ENCODE measurements at places on chromosomes 6 and 20.
A peak's percentile ranks its signal among the peaks of the same experiment; 100 is the strongest.

GRCh38 chr20:1205802-1206201, 2.5 kb downstream of the C20orf202 start:
- no peak for DNase-seq

GRCh38 chr20:15318682-15319081, 981.3 kb upstream of the FLRT3 start:
- no peak for DNase-seq

DNA sequence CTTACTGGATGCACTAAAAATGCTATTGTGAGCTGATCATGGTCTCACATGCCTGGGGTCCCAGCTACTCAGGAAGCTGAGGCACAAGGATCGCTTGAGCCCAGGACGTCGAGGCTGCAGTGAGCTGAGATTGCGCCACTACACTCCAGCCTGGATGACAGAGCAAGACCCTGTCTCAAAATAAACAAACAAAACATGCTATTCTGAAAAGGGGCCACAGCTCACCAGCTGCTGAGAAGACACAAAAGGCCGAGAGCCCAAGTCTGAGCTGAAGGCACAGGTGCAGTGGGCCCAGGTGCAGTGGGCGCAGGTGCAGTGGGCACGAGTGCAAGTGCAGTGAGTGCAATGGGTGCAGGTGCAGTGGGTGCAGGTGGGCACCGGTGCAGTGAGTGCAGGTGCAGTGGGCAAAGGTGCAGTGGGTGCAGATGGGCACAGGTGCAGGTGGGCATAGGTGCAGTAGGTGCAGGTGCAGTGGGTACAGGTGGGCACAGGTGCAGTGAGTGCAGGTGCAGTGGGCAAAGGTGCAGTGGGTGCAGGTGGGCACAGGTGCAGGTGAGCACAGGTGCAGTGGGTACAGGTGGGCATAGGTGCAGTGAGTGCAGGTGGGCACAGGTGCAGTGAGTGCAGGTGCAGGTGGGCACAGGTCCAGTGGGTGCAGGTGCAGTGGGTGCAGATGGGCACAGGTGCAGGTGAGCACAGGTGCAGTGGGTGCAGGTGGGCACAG, 16.0 kb downstream of the ZBTB46 start:
- no peak for DNase-seq

- peak; percentile 60 for DNase-seq
These were observed 653.6 kb upstream of the FLRT3 start for GRCh38 chr20:14991023-14991422.

DNA sequence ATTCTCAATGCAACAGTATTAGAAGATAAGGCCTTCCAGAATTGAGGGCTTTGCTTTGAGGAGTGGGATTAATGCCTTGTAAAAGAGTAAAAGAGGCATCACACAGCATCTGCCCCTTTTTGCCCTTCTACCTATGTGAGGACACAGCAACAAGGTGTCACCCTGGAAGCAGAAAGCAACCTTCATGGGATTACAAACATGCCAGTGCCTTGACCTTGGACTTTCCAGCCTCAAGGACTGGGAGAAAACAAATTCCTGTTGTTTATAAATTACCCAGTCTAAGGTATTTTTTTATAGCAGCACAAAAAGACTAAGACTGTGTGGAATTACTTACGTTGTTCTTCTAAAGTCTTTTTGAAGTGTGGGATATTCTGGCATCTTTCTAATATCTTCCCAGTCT, 150.0 kb upstream of the SLC22A16 start:
- DNase-seq: no peak

GRCh38 chr6:135449246-135449645, 48.3 kb downstream of the AHI1 start:
- DNase-seq: no peak

DNA sequence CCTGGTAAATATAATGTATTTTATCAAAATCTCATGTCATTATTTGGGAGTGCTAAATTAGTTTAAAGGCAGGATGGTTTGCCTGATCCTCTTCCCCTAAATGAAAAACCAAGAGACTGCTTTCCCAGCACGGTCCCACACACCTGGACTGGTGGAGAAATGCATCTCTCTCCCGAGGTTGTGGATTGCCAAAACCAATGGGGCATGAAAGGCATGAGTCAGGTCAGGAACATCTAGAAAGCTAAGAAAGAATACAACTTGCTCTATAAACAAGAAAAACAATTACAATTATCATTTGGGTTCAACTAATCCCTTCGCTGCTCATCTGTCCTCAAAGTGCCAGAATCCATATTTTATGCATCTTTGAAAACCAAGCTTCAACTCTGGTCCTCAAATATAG, 308.3 kb upstream of the IRAK1BP1 start:
- DNase-seq: no peak

GRCh38 chr6:35948725-35949124, 27.8 kb upstream of the SRPK1 start:
- no peak for DNase-seq

- DNase-seq: no peak
These were observed 54.3 kb downstream of the TAF4 start for GRCh38 chr20:62011403-62011790.

DNA sequence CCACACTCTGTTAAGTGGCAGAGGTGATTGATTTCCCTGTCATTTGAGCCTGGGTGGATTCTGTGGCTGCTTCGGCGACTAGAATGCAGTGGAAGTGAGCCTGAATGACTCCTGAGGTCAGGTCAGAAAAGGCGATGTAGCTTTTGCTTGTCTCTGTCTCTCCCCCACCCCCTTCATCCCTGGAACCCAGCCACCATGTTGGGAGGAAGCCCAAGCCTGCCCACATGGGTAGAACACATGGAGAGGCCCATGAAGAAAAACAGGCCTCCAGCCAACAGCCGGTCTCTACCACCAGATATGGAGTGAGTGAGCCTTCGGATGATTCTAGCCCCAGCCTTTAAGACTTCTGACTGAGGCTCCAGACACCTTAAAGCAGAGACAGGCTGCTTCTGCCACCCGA, 181.0 kb downstream of the TFAP2C start:
- DNase-seq: no peak

DNA sequence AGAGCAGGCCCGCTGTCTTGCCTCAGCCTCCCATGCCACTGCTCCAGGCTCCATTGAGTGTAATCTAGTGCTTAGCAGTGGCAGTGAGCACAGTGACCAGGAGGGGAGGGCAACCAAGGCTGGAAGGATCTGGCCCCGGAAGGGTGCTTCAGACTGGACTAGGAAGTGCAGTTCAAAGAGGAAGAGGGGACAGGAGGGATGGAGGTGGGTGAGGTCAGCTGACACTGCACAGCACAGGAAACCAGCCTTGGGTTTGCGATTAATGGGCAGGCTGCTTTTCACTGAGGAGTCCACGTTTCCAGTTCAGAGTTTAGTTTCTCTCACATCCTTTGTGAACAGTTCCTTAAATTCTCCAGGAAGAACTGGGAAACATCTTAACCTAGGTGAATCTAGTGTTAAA, 46.9 kb downstream of the CDS2 start:
- DNase-seq: no peak

GRCh38 chr6:77143659-77144447, 319.4 kb downstream of the HTR1B start:
- DNase-seq: no peak

DNA sequence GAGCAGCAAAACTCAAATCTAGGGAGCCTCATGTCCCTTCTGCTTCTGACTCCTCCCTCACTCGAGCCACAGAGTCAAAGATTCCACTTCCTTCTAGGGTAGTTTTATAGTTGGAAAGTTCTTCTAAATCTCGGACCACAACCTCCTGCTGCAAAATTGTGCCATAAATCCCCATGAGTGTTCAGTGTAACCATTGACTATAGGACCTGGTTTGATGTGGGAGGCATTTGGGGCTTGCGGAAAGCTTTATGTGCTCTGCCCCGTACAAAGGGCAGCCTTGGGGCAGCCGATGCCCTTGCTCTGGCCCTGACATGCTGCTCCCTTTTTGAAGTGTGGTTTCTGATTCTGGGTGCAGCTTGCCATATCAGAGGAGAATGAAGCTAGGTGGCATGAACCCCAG, 43.6 kb upstream of the IER3 start:
- peak; percentile 75 for DNase-seq

DNA sequence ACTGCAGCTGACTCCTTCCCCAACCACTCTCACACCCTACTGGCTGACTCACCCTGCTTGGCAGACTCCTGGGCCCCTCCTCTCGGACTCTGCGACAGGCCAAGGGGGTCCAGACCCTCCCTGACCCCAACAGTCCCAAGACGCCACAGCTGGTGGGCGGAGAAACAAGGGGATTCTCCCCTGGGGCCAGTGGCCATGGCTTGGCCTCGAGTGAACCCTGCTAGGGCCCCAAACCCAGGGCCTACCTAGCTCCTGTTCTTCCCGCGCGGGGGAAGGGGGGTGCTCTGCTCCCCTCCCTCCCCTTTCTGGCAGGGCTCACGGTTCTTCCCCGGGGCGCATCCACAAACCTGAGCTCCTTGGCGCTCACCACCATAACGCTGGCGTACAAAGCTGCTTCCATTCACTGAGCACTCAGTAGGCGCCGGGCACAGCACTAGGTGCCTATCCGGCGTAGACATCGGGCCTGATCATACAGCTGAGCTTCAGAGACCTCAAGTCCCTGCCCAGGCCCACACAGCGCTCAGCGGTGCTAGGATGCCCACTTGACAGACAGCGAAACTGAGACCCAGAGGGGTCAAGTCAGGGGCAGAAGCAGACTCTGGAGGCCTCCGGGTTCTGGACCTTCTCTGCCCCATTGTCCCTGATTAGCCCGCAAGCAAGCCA, 597 bp downstream of the ADA start:
- DNase-seq: no peak

DNA sequence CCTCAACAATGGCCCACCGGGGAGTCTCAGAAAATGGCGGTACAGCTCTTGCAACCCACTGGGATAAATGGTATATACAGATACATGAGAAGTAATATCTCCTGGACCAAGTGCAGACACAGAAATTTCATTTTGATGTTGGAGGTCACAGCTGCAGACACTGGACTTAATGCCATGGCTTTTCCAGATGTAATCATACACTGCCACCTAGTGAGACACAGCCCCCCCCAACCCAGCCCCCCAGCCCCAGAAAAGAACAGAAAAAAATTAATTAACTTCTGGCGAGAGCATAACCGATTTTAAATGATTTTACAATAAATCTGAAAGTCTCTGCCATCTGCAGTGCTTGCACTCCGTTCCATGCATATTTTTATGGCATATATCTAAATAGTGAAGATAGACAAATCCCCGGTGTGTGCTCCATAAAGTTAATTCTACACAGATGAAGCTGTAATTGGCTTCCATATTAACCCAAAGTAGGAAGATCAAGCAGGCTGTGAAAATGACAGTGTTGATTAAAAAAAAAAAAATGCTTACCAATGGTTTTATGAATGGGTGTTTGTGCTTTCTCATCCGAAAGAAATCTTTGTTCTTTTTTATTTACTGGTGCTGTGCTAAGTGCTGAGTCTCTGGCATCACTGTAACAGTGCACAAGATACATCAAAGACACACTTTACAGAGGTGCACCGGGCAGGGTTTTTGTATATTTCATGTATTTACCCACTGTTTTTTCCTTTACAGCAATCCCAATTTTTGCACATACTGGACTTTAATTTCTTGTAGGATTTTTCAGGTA, 804.1 kb downstream of the TFAP2A start:
- peak; percentile 6 for DNase-seq

GRCh38 chr6:90103056-90103800, 193.4 kb downstream of the BACH2 start:
- DNase-seq: no peak

DNA sequence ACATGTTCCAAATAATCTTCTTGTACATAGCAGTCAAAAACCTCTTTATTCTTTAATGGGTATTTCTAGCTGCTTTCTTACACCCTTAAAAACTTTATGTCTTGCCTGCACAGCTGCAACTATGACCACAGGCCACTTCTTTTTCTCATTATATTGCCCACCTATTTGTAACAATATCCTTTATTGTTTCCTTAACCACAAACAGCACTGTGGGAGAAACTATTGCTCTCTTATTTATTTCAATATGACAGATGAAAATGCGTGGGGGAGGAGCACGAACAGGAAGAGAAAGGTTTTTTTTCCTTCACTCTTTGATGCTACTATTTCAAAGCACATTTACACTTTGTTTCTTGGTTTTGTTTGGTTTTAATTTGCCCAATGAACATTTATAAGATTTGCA, 253.5 kb downstream of the GJA1 start:
- peak; percentile 27 for DNase-seq

GRCh38 chr6:88823998-88824397, 139.4 kb downstream of the RNGTT start:
- DNase-seq: peak; percentile 44

DNA sequence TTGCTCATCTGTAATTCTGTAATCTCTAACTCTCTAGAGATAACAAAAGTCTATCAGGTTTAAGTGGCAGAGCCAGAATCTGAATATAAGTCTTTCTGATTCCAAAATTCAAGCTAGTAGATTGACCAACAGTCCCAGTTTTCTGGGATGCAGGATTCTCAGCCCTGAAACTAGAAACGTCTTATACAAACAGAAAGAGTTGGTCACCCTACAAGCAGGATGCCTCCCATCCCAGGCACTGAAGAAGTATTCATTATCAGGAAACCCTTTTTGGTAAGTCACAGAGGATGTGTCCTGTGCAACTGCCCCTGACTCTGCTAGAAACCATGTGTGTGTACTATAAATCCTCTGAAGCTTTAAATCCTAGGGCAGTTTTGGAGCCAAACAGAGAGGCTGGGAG, 135.0 kb downstream of the CARMIL1 start:
- DNase-seq: no peak

DNA sequence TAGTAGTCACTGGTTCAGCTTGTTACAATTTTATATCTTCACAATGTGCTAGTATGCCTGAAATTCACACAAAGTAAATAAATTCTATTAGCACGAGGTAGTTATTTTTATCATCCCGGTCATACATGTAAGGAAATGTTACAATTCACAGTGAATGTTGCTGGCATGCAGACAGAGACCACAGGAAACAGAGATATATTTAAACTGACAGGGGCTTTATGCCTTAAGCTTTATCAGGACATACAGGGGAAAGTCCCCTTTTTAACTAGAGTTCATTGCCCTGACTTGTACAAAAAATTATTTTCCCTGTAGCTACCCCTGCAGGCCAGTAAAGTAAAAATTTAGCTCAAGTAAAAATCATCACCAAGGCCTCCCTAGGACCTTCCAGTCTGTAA, 712.0 kb upstream of the NRSN1 start:
- DNase-seq: peak; percentile 38

DNA sequence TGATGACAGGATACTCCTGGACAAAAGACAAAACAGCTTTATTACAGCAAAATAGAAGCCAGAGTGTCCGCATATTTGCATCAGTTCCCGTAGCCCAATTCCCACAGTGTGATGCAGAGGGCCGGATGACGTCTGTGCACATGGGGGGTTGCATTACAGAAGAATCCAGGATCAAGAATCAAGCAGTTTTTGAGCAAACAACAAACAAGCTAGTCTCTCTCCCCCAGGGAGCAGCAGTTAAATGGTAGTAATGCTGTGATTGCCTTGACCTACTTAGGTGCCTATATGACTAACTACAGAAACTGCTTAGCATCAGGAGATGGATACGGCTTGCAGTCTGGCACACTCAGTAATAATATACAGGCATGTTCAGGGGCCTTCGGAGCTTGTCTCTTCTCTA, 3.2 kb upstream of the SDHAF4 start:
- peak; percentile 49 for DNase-seq

- DNase-seq: no peak
These were observed 156.1 kb upstream of the PTPRK start for GRCh38 chr6:128676456-128676855.
